Upper lobe of right lung (tissue), 1 donor: ENCODE measurements at places on chromosomes 12 and 14. TPM values are rescaled to one million over a fixed set of nuclear protein-coding genes. Genes with fewer than 3 reads are reported as not detected.

The GZMH gene
- 4.7 TPM for total RNA-seq

DNA sequence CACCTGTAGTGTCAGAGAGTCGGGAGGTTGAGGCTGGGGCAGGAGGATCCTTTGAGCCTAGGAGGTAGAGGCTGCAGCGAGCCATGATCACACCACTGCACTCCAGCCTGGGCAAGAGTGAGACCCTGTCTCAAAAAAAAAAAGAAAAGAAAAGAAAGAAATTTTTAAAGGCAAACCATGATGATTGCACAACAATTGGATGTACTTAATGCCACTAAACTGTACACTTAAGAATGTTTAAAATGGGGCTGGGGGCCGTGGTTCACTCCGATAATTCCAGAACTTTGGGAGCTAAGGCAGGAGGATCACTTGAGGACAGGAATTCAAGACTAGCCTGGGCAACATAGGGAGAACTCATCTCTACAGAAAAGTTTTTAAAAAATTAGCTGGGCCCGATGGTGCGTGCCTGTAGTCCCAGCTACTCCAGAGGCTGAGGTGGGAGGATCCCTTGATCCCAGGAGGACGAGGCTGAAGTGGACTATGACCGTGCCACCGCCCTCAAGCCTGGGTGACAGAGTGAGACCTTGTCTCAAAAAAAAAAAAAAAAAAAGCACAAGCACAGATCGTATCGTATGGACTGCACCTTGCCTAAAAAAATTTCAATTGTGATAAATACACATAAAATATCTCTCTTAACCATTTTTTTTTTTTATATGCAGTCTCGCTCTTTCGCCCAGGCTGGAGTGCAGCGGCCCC is 32.7 kb downstream of the JAG2 start:
- no peak for DNase-seq

GRCh38 chr14:65422088-65422834 is 9.7 kb downstream of the FUT8 start:
- no peak for DNase-seq

DNA sequence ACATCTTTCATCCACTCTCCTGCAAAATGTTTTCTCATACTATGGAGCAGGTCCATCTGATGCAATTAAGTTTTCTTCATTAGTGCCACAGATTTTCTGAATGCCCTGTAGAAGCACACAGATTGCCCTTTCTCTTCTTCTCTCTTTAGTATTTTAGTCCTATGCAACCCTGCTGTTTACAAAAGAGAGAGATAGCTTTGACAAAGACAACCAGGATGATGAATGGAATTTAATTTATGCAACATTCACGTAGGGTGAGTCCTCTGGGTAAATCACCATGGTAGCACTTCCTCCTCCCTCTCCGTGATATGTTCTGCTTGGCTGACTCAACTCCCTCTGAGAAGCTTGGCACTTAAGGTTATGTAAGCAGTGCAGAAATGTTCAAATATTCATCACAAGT is 400.9 kb upstream of the PDE3A start:
- DNase-seq: no peak
